ENCODE measurements at places on chromosomes 3 and 15.
A peak's percentile ranks its signal among the peaks of the same experiment; 100 is the strongest.

DNA sequence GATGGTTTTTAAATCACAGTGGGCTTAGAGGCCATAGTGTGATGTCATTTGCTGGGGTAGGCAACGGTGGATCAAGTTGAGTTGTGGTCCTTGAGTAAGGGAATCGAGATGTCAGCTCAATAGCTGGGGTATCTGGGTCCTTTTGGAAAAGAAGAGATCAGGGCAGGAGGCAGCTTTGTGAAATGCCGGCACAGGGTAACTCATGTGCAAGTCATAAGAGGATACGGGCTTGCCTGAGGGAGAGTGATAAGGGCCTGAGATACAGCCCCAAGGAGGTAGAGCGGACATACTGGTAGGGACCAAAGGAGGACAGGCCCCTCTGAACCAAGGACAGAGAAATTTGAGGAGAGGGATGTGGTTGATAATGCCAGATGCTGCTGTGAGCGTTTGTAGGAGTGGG lies 4.2 kb upstream of the FAM131A start:
- no peak for DNase-seq

DNA sequence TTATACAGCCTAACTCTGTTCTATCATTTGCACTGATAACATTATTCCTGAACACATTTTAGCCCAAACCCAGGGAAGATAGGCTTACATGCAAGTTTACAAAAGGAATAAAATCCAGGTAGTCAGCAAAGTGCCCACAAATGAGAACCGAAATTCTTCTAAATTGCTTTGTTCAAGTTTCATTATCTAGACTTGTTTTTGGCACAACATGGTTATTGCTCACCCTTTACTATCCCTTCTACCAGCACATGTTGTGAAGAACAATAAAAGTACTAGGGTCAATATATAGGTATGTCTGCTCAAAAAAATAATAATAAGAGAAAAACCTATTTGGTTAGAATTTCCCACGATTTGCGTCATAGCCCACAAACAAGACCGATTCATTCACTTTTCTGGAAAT lies 430.5 kb downstream of the FGF12 start:
- no peak for DNase-seq

DNA sequence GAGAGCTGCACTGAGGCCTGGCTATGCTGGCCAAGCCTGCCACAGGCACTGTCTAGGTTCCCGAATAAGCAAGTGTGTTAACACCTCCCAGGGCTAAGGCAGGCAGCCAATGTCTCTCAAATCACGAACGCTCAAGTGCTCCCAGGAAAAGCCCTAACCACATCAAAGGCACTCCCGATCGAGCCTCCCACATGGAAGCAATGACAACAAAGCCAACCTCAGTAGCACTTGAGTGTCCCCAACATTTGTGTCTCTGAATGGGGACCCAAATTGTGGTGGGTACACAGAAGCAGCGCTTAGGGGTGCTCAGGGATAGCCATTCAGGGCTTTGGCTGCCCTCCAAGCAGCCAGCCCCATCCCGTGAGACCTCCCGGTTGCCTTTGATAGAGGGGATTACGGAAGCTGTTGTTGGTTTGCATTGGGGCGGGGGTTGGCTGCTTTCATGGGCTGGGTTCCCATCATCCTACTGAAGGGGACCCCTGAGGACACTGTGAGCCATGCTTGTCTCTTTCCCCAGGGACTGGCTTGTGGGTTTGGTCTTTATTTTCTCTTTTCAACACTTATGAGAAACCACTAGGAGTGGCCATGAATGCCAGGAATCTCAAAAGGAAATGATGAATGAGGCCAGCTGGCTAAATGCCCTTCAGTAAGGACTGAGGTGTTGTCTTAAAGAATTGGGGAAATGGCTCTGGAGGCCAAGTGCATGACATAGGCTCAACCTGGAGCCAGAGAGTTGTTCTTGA lies 234.1 kb upstream of the FEZF2 start:
- peak; percentile 71 for DNase-seq

DNA sequence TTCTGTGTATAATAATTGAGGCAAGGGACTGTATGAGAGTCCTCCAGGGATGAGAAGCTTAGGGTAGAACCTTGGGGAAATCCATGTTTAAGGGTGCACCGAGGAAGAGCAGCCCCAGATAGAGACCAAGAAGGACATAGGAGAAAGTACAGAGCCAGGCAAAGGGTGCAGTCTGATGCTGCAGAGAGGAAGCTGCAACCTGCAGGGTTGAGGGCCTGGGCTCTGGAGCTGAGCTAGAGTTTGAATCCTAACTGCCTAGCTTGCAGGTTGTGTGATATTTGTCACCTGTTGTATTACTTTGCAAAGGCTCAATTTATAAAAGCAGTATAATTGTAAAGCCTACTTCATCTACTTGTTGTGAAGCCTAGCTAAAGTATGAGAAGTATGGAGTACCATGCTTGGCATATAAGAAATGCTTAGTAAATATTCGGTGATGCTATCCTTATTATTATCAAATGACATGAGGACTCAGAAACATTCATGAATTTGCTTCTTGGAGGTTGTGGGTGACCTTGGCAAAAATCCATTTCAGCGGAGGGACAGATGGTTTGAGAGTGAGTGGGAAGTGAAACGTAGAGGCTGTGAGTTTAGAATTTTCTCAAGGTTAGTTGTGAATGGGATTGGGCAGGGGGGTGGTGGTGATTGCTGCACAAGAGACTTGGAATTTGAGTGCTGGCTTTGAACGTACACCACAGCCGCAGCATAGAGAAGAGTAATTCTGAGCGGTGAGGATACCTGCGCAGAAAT lies 43.8 kb downstream of the PLCL2 start:
- DNase-seq, result no peak

GRCh38 chr3:88707837-88708236 lies 399.6 kb upstream of the EPHA3 start:
- DNase-seq, result no peak

GRCh38 chr15:69855258-69856000 lies 242.3 kb downstream of the TLE3 start:
- DNase-seq, result no peak

DNA sequence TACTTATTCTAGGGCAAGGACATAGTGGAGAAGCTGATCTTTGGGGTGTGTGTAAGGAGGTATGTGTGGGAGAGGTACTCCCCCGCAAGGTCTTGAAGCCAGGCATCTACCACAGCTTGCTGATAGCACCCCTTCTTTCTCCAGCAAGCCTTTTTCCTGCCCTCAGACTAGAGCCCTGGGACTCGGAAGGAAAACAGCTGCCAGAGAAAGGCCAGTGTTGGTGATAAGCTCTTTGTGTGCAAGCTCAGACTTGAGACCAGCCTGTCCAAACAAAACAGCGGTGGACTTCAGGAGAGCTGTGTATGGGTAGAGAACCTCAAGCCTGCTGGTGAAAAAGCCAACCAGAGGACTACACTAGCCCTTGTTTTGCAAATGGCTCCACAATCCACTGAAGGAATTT lies 1028.6 kb downstream of the MCTP2 start:
- DNase-seq, result no peak

- no peak for DNase-seq
These were observed 29.0 kb upstream of the OSBPL11 start for GRCh38 chr3:125624341-125624740.

DNA sequence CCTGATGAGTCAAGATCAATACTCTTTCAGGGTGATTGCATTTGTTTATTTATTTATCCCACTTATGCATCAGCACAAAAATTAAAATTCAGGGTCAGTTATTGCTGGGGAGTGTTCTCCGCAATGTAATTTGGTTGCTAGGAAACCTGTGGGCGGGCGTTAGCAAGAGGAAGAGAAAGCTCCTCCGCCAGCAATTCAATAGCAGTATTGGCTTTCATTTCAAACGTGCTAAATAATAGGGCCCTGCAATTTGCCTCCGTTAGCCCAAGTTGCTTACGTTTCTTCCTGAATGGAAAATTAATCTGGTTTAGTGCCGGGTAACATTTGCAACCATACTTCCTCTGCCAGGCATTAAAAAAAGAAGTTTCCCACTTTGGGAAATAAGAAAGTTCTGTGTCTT lies 35.5 kb upstream of the PLCL2 start:
- peak; percentile 78 for DNase-seq

- DNase-seq, result no peak
These were observed 71.2 kb upstream of the LIPC start for GRCh38 chr15:58360421-58361090.

DNA sequence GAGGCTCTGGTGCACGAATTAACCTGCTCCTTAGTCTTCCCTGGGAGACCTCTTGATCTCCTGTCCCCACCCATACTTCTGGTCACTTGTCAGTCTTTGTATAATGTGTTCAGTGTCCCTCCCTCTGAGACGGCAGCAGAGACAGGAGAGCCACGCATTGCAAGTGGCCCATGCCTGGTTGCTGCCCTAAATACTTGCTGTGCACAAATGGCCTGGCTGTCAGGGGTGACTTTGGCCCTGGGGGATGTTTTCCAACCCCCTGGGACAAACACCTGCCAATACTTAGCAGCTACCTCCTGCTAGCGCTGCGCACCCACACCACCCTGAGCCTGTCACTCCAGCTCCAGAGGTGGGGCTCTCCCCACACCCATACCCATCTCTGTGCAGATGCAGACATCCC lies 17.2 kb downstream of the KLF13 start:
- DNase-seq, result no peak

DNA sequence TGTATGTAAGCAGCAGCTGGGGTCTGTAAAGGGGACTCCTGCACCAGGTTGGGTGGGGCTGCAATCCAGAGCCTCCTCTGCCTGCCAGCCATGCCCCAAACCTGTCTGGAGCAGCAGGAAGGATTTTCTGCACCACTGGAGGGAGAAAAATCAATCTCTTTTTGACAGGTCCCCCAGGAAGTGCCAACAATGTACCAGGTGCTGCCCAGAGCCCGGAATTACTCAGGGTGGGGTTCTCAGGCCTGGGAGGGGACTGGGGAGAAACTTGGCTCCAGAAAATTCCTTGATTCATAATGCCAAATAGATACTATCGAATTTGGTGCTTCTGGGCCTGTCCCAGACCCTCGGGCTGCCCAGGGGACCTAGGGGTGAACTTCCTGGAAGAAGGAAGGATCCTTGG lies 52.6 kb downstream of the WNT7A start:
- DNase-seq, result no peak

- no peak for DNase-seq
These were observed 21.8 kb downstream of the FLNB start for GRCh38 chr3:58029842-58030584.

All from NCI-H1092 (cell line).